ENCODE measurements at places on chromosomes 2 and 18. TPM values are rescaled to one million over a fixed set of nuclear protein-coding genes. Genes with fewer than 3 reads are reported as not detected.

Gene MERTK
- 4.7 TPM for total RNA-seq

Gene SLC40A1
- total RNA-seq: 44.0 TPM

Gene CD8A
- 0.63 TPM for total RNA-seq

Gene FBXO41
- total RNA-seq: 0.55 TPM

Gene PGAP1
- 6.8 TPM for total RNA-seq

Gene ICA1L
- 6.5 TPM for total RNA-seq

Gene BMPR2
- 51.7 TPM for total RNA-seq

Gene COBLL1
- total RNA-seq: 15.3 TPM

Gene UXS1
- 26.7 TPM for total RNA-seq

Gene KCNE4
- total RNA-seq: 3.1 TPM

Gene TRPM8
- not detected for total RNA-seq

Gene TUBB8B
- total RNA-seq: not detected

Gene GALNT13
- 0.19 TPM for total RNA-seq

Gene PRADC1
- total RNA-seq: 97.4 TPM

Gene SCN2A
- total RNA-seq: 0.08 TPM

Gene DYNC1I2
- total RNA-seq: 66.9 TPM

Gene TMEFF2
- total RNA-seq: 0.16 TPM

Gene MREG
- 0.22 TPM for total RNA-seq

Gene STK39
- total RNA-seq: 23.2 TPM

Gene SLC4A5
- 2.3 TPM for total RNA-seq

Gene CLEC4F
- total RNA-seq: not detected

Gene SLC9A4
- not detected for total RNA-seq

Gene ADD2
- total RNA-seq: 2.7 TPM

Gene SOS1
- total RNA-seq: 20.6 TPM

Gene HOXD10
- total RNA-seq: not detected

Gene BIN1
- 15.8 TPM for total RNA-seq

Gene CRYBA2
- total RNA-seq: not detected

Gene SRD5A2
- not detected for total RNA-seq

Gene SETBP1
- 10.3 TPM for total RNA-seq

Gene LRRFIP1
- total RNA-seq: 97.1 TPM

Gene ST6GAL2
- 0.41 TPM for total RNA-seq

Gene ABCG8
- not detected for total RNA-seq

Gene PROKR1
- not detected for total RNA-seq

Gene BUB1
- total RNA-seq: 0.66 TPM

Gene SP5
- total RNA-seq: 0.44 TPM

Gene COLEC12
- total RNA-seq: 7.3 TPM

Gene SPDYA
- 0.14 TPM for total RNA-seq

Gene UGT1A3
- not detected for total RNA-seq

Gene EFHD1
- 29.7 TPM for total RNA-seq

Gene KLHL14
- not detected for total RNA-seq

Gene CHMP3
- 149 TPM for total RNA-seq

Gene TEKT4
- not detected for total RNA-seq

Gene PLEKHH2
- 1.3 TPM for total RNA-seq

Gene ABCB11
- total RNA-seq: 0.05 TPM

Gene SEH1L
- 18.1 TPM for total RNA-seq

Gene LOXHD1
- 0.49 TPM for total RNA-seq

Gene YIPF4
- total RNA-seq: 70.1 TPM

Gene HOXD4
- total RNA-seq: not detected

Gene GALR1
- total RNA-seq: 0.05 TPM

Gene NAT8
- total RNA-seq: not detected

Gene ERFE
- 0.44 TPM for total RNA-seq

Gene CNDP1
- not detected for total RNA-seq

Gene POTEI
- total RNA-seq: not detected

Gene CMPK2
- total RNA-seq: 3.2 TPM

Gene FNDC4
- 1.7 TPM for total RNA-seq

Gene ZNF892
- total RNA-seq: 4.0 TPM

Gene FLACC1
- total RNA-seq: 11.8 TPM

All from left ventricle myocardium inferior (tissue), 1 donor.